ENCODE measurements at places on chromosomes 2 and 18. TPM values are rescaled to one million over a fixed set of nuclear protein-coding genes. Genes with fewer than 3 reads are reported as not detected.

GRCh38 chr2:7567646-7568045 is 650.4 kb downstream of the RNF144A start:
- H3K4me3 ChIP-seq: no peak overlapping the region
- no peak for DNase-seq
- H3K27ac ChIP-seq: no peak overlapping the region
- no peaks in the 10 kb centered on the region for H3K36me3 ChIP-seq

DNA sequence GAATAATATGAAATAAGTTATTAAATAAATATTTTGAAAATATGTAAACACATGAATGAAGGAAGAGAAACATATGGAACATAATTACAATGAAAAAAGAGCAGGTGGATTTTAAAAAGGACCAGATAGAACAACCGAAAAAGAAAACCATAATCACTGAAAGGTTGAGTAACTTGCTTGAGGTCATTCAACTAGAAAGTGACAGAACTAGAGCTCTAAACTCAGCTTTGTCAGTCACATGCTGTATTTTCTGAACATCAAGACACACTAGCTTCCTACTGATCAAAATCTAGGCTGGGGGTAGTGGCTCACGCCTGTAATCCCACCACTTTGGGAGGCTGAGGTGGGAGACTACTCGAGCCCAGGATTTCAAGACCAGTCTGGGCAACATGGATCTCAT is 30.0 kb upstream of the ITGAV start:
- H3K27ac ChIP-seq: no peak overlapping the region
- no peak overlapping the region for H3K4me3 ChIP-seq

- no peak for DNase-seq
- H3K36me3 ChIP-seq: no peaks in the 10 kb centered on the region
- no peaks in the 10 kb centered on the region for H3K4me1 ChIP-seq
- H3K27ac ChIP-seq: peak overlapping the region; percentile 66
- no peak overlapping the region for H3K4me3 ChIP-seq
Measured at GRCh38 chr2:48248251-48248933, 281.6 kb upstream of the STON1 start.

DNA sequence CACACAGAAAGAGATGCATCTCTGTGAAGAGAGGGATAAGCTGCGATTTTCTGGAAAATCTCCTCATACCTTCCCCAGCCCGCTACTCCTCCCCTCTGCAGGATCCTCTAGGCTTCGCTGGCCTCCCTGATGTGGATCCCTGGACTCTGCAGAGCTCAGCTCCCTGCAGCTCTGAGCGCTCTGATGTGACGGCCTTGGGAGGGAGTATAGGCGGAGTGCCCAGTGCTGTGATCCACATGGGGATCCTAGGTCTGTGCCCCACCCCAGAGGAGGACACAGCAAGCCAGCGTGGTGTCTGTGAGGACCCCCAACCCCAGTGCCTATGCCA is 111.0 kb downstream of the GYPC start:
- H3K27me3 ChIP-seq: peaks cover 35% of the 10 kb centered on the region
- no peak overlapping the region for H3K27ac ChIP-seq
- DNase-seq: no peak
- H3K4me3 ChIP-seq: no peak overlapping the region
- H3K4me1 ChIP-seq: no peaks in the 10 kb centered on the region

DNA sequence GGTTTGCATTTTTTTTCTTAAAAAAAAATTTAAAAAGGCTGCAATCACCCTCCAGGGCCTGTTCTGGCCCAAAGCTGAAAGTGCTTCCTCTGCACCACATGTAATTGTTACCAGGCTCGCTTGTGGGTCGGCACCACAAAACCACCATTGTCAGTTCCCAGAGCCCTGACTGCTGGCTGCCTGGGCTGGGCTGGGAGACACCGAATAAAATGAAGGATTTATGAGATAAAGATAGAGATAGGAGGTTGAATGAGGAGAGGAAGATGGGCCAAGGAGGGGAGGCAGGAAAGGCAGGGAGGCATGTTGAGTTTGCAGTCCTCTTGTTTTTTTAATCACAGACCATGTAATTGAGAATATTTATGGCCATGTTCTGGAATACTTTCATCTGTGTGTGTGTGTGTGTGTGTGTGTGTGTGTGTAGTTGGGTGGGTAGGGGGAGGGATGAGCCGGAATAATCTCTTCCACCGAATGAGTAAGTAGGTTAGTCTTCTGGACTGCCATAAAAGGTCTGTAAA is 14.7 kb downstream of the NRP2 start:
- peaks cover 11% of the 10 kb centered on the region for H3K4me1 ChIP-seq
- H3K4me3 ChIP-seq: no peak overlapping the region
- H3K27me3 ChIP-seq: peaks cover 40% of the 10 kb centered on the region
- DNase-seq: no peak
- H3K36me3 ChIP-seq: no peaks in the 10 kb centered on the region

GRCh38 chr2:226707499-226707898 is 92.1 kb downstream of the IRS1 start:
- H3K27me3 ChIP-seq: no peaks in the 10 kb centered on the region

DNA sequence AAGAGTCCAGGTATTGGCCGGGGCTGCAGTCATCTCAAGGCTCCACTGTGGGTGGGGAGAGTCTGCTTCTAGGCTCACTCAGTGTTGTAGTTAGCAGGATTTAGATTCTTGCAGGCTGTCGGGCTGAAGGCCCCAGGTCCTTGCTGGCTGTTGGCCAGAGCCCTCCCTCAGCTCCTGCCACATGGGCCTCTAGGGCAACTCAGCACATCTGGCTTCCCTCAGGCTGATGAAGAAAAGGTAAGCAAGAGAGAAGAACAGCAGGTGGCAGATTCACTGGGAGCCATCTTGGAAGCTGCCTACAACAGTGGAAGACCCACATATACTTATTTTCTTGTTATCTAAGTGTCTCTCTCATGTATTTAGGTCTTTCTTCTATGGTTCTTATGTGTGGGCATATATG is 4.3 kb downstream of the MRPS9 start:
- peaks cover 7% of the 10 kb centered on the region for H3K36me3 ChIP-seq
- no peak overlapping the region for H3K4me3 ChIP-seq

DNA sequence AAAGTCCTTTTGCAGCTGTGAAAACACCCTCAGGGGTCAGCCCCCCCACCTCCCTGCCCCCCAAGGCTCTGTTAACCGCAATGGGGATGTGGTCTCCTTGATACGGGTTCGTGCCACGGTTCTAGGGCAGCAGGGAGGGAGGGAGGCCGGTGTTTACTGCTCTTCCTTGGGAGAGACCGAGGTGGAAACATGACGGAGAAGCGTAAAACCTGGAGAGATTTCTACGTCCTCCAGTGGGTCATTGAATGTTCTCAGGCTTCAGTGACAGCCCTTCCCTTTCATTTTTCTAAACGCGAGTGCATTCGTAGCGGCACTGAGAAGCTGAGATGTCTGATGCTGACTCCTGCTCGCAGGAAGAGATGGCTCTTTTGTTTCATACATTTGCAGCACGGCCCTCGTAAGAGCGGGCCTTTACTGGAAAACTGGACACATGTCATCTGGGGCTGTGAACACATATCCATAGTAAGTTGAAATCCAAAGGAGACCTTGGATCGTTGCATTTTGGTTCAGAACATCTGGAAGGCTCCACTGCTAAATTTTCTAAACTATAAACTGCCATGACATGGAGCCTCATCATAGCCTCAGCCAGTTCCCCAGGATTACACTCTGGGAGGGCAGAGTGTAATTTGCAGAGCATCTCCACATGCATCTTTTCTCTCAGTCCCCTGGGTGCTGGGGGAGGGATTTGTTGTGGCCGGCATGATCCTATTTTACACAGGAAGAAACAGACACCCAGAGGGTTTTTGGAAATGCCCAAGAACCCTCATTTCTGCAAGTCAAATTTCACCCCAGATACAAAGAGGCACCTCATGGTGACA is 40.6 kb upstream of the HDAC4 start:
- no peak for DNase-seq
- H3K27me3 ChIP-seq: peaks cover 42% of the 10 kb centered on the region
- H3K27ac ChIP-seq: no peak overlapping the region
- H3K36me3 ChIP-seq: no peaks in the 10 kb centered on the region
- H3K4me1 ChIP-seq: peaks cover 8% of the 10 kb centered on the region
- H3K4me3 ChIP-seq: no peak overlapping the region

GRCh38 chr2:109429567-109430328 is 184.0 kb downstream of the SEPTIN10 start:
- H3K27me3 ChIP-seq: peaks cover 13% of the 10 kb centered on the region
- DNase-seq: no peak
- H3K4me3 ChIP-seq: no peak overlapping the region
- no peaks in the 10 kb centered on the region for H3K4me1 ChIP-seq

- DNase-seq: no peak
- H3K27me3 ChIP-seq: peaks cover 22% of the 10 kb centered on the region
- H3K4me3 ChIP-seq: no peak overlapping the region
Measured at GRCh38 chr2:85737481-85737880, 16.3 kb upstream of the ATOH8 start.

- no peaks in the 10 kb centered on the region for H3K36me3 ChIP-seq
- H3K27me3 ChIP-seq: no peaks in the 10 kb centered on the region
- peaks cover 6% of the 10 kb centered on the region for H3K4me1 ChIP-seq
- peak overlapping the region; percentile 84 for H3K27ac ChIP-seq
- no peak for DNase-seq
Measured at GRCh38 chr18:45980229-45980628, 13.1 kb upstream of the EPG5 start.

DNA sequence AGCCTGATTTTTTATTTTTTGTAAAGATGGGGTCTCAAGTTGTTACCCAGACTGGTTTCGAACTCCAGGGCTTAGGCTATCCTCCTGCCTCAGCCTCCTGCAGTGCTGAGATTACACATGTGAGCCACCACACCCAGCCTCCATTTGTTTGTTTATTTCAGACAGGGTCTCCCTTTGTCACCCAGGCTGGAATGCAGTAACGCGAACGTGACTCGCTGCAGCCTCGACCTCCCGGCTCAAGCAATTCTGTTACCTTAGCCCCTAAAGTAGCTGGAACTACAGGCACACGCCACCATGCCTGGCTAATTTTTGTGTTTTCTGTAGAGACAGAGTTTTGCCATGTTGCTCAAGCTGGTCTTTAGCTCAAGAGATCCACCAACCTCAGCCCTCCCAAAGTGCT is 27.2 kb downstream of the UBXN4 start:
- H3K4me3 ChIP-seq: no peak overlapping the region
- DNase-seq: no peak
- no peaks in the 10 kb centered on the region for H3K27me3 ChIP-seq
- H3K36me3 ChIP-seq: peaks cover 49% of the 10 kb centered on the region

Gene SEPTIN10
- 68.8 TPM for total RNA-seq

Gene RHOB
- 148 TPM for total RNA-seq

Gene IL1RL2
- total RNA-seq: not detected

Gene GDF7
- total RNA-seq: 0.17 TPM

Gene CPLX4
- not detected for total RNA-seq

Gene ACADL
- 0.55 TPM for total RNA-seq

Measured in progenitor cell of endocrine pancreas (in vitro differentiated cells).